ENCODE measurements at places on chromosomes 5 and 9.

DNA sequence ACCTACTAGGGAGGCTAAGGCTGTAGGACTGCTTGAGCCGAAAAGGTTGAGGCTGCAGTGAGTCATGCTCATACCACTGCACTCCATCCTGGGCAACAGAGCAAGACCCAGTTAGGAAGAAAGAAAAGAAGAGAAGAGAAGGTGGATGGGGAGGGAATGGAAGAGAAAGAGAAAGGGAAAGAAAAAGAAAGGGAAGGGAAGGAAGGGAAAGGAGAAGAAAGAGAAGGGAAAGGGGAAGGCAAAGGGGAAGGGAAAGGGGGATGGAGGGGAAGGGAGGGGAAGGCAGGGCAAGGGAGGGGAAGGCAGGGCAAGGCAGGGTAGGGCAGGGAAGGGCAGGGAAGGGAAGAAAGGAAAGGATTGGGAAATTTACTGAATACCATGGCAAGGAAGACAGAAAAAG, 157.0 kb downstream of the ACTL7B start:
- no peak for DNase-seq

- no peak for DNase-seq
These were observed 56.7 kb downstream of the ARHGAP26 start for GRCh38 chr5:142826741-142827492.

GRCh38 chr9:79432485-79432884, 139.3 kb upstream of the TLE4 start:
- DNase-seq: no peak

- DNase-seq: no peak
These were observed at the start of gene ADCY2 for GRCh38 chr5:7395947-7396712. Gene ADCY2 (plus strand): TSS chr5:7396138. CDS start chr5:7396297, 159 bp downstream.

- no peak for DNase-seq
These were observed 48.9 kb downstream of the CFAP90 start for GRCh38 chr5:7801891-7802614.

DNA sequence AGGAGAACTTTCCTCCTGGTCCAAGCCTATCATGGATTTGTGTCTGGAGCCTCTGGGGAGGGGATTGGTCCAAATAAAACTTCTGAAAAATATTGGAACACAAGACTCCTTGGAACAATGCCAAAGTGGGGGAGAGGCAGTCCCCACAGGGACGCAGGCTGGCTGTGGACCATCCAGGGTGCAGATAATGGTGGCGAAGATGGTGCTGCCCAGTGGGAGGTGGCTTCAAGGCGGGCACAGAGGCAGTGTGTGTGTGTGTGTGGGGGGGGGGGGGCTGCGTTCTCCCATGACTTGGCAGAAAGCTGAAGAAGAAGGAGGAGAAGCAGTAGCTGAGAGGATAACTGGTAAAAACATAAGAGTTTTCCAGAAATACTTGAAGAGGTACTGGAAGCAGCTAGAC, 186.4 kb downstream of the MELK start:
- DNase-seq: no peak

- no peak for DNase-seq
These were observed 52.0 kb downstream of the FYB1 start for GRCh38 chr5:39167141-39167971.

GRCh38 chr5:71711610-71712009, 7.5 kb upstream of the CARTPT start:
- DNase-seq: no peak

- DNase-seq: no peak
These were observed 20.8 kb downstream of the MINAR2 start for GRCh38 chr5:129768735-129769134.

DNA sequence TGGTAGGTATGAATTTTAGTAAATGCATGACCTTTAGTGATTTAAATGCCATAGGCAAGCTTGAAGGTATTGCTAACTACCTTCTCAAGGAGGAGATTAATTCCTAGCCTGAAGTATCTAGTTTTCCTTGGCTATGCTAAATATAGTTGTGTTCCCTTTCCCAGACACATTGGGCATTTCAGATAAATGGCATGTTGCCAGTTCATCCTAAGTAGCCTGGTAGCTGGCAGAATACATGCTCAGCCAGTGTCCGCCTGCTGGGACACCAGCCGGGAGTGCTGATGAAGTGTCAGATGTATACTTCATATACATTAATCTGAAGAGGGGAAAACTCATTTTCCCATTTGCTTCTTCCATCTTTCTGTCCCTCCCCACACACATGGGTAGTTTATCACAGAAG, 196.9 kb downstream of the MAST4 start:
- DNase-seq: no peak

Data from GM12892 (cell line).